ENCODE measurements at places on chromosomes 13 and 19. TPM values are rescaled to one million over a fixed set of nuclear protein-coding genes. Genes with fewer than 3 reads are reported as not detected.

- ATAC-seq: no peak
Observed at GRCh38 chr13:24360106-24360505, 50.7 kb downstream of the C1QTNF9 start.

GRCh38 chr19:27993619-27994570, 1219.1 kb downstream of the UQCRFS1 start:
- no peak for ATAC-seq

- ATAC-seq: no peak
Observed at GRCh38 chr13:99966064-99966805, 5.3 kb downstream of the ZIC5 start.

DNA sequence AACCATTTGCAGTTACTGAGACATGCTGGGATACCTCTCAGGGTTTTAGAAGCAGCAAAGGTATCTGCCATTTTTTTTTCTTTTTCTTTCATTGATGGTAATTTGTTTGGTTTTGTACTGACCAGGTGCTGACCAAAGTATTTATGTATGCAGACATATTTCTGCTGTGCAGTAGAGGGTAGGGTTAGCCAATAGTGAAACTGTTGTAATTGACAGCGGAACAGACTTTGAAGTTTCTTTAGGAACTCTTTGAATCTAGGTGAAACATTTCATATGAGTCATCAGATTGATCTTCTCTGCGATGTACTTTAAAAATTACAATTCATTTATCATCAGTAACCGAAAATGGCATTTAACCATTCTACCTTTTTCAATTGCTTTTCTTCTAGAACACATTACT, 63.0 kb downstream of the ITGBL1 start:
- peak; percentile 67 for ATAC-seq

GRCh38 chr19:14476673-14477401, 1.7 kb upstream of the PTGER1 start:
- ATAC-seq: no peak

DNA sequence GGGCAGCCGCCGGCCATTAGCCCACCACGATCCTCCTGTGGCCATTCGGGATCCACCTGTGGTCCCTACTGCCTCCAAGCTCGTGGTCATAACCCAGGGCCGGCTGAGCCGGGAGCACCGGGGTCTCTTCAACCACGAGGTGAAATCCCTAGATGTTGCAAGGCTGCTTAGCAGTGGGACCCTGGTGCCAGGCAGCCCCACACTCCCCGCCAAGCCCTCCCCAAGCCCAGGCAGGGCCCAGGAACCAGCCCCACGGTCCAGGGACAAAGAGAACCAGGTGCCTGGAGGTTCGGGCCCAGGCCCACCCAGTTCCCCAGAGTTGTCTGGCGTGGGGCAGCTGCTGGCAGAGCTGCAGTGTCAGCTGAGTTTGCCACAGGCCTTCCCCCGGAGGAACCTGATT, 3.4 kb upstream of the TMEM145 start:
- no peak for ATAC-seq

- peak; percentile 60 for ATAC-seq
Observed at GRCh38 chr13:79128158-79128557, 277.9 kb downstream of the RBM26 start.

GRCh38 chr13:80962855-80963254, 621.9 kb upstream of the SPRY2 start:
- ATAC-seq: no peak

DNA sequence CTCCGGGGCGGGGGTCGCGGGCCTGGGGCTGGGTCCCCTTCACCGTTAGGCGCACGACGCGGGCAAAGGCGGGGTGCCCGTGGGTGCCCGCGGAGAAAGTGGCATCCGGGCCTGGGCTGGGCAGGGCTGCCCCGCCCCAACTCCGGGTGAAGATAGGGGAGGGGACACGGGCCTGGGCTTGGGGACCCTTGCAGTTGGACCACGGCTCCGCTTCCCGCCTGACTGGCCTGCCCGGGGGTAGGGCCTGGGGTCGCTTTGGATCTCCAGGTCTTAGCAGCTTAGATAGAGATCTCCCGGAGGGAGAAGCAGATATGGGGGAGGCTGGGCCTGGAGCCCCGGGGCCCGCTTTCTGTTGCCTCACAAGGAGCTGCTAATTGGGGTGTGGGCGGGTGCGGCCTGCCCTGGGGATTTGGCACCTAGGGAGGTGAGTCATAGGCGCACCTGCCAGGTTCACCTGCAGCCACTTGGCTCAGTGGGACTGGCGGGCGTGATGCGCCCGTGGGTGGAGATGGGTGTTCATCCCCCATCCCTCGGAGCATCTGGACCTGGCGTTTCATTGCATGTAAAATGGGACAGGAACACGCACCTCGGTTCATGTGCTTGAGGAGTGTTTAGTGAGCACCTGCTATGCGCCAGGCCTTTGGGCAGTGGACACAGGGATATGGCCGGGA, 585 bp downstream of the MAP1S start:
- peak; percentile 46 for ATAC-seq

DNA sequence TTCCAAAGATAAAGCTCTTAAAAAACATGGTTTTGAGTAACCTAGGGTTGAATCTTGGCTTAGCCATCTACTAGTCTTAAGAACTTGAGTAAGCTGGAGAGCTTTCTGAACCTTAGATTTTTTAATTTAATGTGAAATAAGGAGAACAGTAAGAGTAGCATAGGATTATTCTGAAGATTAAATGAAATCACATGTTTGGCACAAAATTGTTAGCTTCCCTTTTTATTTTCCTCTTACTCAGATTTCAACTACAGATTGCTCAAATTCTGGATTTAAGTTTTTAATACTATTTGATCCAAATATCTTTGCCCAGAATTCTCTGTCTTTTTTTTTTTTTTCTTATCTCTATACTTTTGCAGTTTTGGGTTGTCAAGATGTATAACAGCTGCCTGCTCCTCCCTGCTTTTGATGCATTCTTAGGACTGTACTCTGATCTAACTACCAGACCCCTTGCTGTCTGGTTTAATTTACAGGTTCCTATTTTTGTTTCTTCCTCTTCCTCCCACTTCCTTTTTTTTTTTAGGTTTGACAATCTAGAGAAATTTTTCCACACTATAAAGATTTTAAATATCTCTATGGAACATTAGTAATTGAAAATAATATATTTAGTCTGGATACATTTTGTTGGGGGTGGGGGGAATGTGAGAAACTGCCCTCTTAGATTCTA, 12.3 kb downstream of the POMP start:
- no peak for ATAC-seq

GRCh38 chr13:111939666-111940278, 127.2 kb upstream of the SOX1 start:
- ATAC-seq: no peak

- ATAC-seq: no peak
Observed at GRCh38 chr13:98892821-98893220, 85.0 kb downstream of the DOCK9 start.

DNA sequence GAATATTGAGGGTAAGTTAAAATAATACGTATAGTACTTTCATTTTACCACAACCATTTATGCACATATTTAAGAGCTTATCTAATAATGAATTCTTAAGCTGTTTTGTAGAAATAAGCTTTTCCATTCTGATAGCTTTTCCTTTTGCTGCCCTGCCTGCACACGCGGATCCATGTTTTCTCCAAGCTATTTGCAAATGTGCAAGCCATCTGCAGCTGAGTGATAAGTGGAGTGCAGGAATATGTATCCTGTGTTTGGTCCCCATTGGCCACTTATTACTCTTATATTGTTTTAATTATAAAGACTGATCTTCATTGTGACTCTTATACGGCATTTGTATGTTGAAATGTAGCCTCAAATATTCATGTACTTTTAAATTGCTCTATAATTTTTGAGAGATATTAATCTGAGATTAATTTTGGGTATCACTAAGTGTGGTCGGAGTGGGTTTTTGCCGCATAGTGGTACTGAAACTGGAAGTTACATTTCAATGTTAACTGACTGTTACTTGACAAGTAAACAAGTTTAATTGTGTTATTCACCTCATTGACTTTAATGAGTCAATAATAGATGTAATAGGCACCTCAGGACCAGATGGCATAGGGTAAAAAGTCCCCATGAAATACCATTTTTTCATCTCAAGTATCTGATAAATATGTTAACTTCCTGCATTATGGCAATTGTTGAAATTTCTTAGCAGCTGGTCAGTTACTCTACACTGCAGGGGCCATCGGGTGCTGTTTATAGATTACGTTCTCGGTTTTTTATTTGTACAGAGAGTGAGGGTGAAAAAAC, 1567.4 kb downstream of the EFNB2 start:
- ATAC-seq: no peak

DNA sequence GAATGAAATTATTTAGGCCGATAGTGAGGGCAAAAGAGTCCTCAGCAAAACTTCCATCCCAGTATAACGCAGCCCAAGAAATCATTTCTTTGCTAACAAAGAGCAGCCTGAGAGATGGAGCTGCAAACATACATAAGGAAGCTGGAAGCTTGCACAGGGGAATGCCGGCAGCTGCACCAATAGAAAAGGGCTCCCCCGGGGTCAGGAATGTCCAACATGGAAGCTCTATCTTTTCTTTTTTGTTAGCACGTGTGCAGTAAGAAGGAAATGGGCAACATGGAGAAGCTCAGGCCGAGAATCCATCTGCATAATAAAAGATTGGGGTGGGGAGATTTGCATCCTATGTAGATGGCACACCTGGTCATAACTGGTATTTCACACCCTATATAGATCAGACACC, 1363.5 kb upstream of the PCDH20 start:
- ATAC-seq: no peak

DNA sequence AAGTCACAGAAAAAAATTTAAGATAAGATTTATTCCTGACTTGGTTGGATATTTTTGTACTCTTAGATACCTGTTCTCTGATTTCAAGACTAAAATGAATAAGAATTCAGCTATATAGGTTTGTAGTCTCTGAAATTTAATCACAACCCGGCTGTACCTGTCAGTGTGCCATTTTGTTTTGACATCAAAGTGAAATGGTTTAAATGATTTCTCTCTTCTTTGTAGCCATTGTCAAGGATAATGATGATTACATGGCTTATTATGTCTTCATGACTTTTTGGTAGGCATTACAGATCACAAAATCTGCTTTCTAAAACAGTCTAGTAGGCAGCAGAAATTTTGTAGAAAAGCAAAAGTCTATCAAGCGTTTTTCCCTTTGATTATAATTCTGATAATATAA, 72.5 kb downstream of the PCDH17 start:
- no peak for ATAC-seq

GRCh38 chr19:48614436-48615230, at the start of gene FAM83E:
TSS of gene FAM83E (minus strand) at chr19:48615076. CDS start at chr19:48613372, 1,704 bp downstream.
- no peak for ATAC-seq

The RGL3 gene
- total RNA-seq: 0.50 TPM

The KIR2DL4 gene
- total RNA-seq: not detected

The PGLYRP2 gene
- not detected for total RNA-seq

The ATP12A gene
- 0.13 TPM for total RNA-seq

The TSSK6 gene
- 4.1 TPM for total RNA-seq

The MEDAG gene
- 0.21 TPM for total RNA-seq

The ZNF497 gene
- 1.7 TPM for total RNA-seq

The CYP2A7 gene
- not detected for total RNA-seq

The DAPK3 gene
- 40.6 TPM for total RNA-seq

The ZSWIM4 gene
- 5.4 TPM for total RNA-seq

The REEP6 gene
- total RNA-seq: 1.7 TPM

The LILRB3 gene
- total RNA-seq: 1.8 TPM

All from activated T-helper 17 cell treated with anti-CD3 and anti-CD28 coated beads, Interleukin-2, amount 50 U/mL, for 72 hours (primary cell).